ENCODE measurements at places on chromosomes 1 and 21.

GRCh38 chr1:175035865-175036264, 12.6 kb upstream of the MRPS14 start:
- DNase-seq: no peak

- no peak for DNase-seq
These were observed 81.4 kb downstream of the KCND3 start for GRCh38 chr1:111908011-111908621.

DNA sequence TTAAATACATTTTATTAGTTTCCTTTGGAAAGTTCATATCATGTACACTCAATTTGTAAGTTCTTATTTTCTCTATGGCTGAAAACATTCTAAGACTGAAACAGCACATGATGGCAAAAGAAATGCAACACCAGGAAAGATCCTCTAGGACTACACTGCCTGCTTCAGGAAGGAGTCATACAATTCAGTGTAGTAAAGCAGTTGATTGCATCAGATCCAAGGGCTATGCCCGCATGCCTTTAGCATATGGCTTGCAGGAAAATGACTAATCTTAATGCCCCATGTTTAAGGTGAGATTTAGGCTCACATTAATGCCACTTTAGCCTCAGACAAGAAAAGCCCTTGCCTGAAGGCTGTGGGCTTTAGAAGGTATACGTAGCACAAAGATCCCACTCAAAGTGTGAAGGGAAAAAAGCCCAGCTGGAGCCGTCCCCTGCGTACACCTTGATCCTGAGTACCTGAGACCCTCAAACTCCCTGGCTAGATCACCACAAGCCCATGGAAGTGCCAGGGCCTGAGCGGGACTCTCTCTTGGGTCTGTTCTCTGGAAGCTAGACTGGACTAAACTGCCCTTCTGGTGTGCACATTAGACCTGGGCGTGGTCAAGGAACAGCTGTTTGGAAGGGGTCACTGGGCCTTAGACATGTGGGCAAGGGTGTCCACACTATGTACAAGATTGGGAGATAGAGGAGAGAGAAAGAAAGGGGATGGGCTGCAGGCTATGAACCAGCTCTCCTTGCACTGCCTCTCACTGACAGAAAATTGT, 52.9 kb downstream of the ESRRG start:
- no peak for DNase-seq

DNA sequence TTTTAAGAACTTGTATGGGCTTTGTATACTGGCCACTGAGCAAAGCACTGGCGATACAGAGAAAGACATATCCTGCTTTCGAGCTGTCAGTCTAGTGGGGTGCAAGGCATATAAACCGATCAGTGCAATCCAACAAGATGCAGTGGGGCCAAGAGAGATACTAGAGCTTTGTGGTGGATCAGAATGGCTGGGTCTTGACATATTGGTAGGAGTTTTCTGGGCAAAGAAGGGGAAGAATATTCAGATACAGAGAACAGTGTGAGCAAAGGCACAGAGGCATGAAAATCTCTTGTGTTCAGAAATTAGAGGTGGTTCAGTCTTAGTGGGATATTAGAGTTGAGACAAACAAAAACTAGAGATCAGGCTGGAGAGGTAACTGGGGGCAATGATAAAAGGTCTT, 49.2 kb downstream of the FOXO6 start:
- no peak for DNase-seq

DNA sequence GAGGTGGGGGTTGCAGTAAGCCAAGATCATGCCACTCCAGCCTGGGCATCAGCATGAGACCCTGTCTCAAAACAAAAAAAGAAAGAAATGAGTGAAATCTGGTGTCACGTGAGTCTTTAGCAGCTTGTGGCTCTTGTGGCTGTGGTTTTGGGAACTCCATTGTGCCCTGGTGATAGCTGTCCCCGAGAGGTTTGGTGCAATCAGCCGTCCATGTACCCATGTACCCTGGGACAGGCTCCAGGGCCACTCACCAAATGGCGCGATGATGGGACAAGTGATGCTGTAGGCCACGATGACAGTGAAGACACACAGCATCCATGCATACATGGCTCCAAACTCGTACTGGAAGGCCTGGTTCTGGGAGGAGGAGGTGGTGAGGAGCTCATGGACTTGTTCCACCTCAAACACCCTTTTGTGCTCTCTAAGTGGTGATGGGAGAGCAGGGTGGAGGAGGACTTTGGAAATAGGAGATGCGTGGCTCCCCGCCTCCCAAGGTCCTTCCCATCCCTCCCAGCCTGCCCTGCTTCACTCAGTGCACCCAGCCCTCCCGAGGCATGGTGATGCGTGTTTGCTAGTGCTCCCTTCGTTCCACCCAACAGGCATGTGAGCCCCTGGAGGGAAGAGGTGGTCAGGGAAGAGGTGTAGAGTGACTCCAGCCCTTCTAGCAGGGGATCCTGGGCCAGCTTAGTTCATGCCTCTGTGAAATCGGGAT, 29.6 kb downstream of the TMEM63A start:
- no peak for DNase-seq

DNA sequence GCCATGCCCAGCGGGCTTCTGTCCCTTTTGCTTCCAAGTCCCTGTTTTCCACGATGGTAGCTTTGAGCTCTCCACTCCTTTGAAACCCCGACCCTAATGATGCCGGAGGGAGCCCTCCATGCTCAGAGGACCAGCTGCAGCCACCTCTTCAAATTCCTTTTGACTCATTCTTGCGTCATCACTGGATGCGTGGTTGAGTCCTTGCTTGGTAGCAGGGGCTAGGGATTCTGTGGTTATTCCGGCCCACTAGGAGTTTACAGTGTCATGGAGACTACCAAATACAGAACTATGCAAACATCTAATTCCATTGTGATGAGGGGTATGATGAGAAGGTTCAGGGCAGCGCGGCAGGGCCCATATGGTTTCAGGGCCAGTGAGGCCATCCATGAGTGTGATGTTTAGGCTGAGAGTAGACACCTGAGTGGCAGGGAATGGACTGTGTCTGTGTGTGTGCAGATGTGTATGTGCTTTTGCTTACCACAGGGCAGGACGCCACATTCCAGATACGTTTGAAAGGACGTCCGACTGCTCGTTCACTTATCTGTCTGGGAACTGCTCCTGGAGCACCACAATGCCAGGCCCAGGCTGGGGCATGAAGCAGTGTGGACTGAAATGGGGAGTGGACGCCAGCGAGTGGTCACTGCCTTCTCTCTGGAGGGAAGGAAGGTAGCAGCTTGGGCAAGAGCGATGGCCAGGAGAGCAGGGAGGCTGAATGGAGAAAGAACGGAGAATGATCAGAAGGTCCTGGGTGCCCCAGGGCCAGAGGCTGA, 30.4 kb upstream of the ZBTB21 start:
- DNase-seq: no peak

- peak; percentile 80 for DNase-seq
These were observed 12.3 kb upstream of the SEMA4A start for GRCh38 chr1:156140879-156141707.

GRCh38 chr1:4170548-4171340, 270.7 kb upstream of the C1orf174 start:
- DNase-seq: no peak

- DNase-seq: no peak
These were observed 175.1 kb downstream of the CAMTA1 start for GRCh38 chr1:6960291-6960811.

DNA sequence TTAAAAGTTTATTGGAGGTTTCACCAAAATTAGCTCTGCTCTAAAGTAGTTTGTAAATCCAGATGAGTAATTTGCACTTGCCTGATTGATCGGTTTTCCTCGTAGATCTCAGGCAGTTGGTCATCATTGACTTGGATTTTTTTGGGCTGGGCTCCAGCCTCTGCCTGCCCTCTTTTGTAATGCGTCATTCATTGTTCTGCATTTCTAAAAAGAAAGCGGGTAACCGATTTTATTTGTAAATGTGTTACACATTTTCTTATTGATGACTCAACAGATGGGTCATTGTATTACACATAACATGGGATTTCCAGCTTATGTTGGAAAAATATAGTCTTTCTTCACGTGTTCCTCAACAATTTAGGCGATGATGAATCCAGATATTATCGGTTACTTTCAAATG, 5.5 kb downstream of the ETS2 start:
- DNase-seq: no peak

GRCh38 chr1:52955129-52955970, 28.3 kb downstream of the SCP2 start:
- no peak for DNase-seq

- peak; percentile 73 for DNase-seq
These were observed 34.7 kb downstream of the LRRC8D start for GRCh38 chr1:89855413-89856123.

DNA sequence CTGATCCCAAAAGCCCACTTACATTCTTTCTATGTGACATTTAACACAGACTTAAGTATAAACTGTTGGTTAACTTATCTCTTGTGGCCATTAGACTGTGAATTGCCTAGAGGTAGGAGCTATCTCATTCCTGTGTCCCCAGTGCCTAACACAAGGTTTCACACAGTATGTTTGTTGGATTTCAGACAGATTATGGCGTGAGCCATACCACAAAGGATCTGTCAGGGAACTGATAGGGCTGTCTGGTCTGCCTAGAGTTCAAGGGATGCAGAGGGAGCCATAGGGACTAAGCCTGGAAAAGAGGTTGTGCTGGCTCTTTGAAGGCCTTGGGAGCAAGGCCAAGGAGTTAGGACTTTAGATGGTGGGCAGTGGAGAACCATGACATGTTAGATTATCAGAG, 40.0 kb downstream of the MEF2D start:
- no peak for DNase-seq

- peak; percentile 66 for DNase-seq
These were observed 2.7 kb downstream of the ZBTB7B start for GRCh38 chr1:155005076-155006011.

DNA sequence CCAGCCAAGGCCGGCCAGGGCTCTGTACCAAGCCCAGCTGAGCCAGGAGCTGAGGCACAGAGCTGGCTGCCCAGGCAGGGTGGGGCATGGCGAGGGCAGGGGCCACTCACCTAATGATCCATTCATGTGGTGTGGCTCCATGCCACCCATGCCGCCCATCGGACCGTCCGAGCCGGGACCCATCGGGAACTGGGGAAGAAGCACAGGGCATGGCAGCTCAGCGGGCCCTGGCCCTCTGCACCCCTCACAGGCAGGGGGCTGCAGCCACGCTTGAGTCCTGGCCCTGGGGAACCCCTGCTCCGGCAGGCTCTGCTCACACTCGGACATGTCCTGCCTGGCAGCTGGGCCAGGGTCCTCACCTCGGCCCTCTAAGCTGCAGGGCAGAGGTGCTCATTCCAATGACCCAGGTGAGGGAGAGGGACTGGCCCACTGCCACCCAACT, 28.7 kb downstream of the MRPL37 start:
- DNase-seq: no peak

- peak; percentile 82 for DNase-seq
These were observed 995 bp downstream of the ID3 start for GRCh38 chr1:23558140-23558871.

- DNase-seq: no peak
These were observed 196.1 kb upstream of the VAMP3 start for GRCh38 chr1:7575041-7575400.

GRCh38 chr1:8133190-8133589, 107.1 kb upstream of the ERRFI1 start:
- DNase-seq: no peak

DNA sequence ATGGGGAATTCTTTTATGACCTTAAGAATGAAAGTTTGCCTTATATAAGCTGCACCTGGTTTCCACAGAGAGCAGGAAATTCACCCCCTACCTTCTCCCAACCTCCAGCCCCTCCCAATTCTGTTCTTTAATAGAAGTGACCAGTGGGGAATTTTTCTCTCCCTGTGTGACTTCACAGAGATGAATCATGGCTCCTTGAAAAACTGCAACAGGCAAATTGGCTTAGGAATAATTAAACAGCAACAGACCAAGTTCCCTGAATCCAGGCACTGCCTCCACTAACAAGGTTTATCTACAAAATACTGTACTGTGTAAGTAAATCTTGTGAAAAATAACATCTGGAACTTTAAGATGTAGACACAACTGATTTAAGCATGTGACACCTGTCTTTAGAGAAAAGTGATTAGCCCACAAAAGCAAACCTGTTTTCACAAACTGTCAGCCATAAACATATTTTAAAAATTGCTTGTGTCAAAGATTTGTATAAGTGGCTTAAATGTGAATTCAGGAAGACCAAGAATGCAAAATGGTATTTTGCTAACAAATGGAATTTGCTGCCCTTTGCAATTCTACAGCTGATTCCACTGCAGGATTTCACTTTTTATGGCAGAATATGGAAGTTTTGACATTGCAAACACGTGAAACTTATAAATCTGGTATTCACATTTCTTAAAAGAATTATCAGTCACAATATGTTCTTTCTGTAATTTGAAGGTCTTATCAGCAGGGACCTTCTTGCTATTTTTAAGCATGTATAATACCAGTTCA, 54.0 kb downstream of the ALG14 start:
- DNase-seq: no peak

- DNase-seq: peak; percentile 85
These were observed 9.1 kb upstream of the LUZP1 start for GRCh38 chr1:23177438-23178380.

GRCh38 chr21:16667395-16667794, 845.4 kb upstream of the CXADR start:
- DNase-seq: no peak

DNA sequence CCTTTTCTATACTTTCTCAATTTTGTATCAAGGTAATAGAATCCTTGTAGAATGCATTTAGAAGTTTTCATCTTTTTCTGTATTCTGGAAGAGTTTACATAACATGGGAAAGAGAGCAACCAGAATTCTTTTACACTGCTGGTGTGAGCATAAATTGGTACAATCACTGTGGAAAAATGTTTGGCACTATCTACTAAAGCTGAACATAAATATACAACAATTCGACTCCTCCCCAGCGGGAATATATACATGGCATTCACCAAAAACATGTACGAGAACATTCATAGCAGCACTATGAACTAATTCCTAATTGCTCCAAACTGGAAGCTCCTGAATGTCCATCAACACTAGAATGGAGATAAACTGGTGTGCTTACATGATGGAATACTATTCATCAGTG, 1.8 kb upstream of the ACBD6 start:
- DNase-seq: no peak

DNA sequence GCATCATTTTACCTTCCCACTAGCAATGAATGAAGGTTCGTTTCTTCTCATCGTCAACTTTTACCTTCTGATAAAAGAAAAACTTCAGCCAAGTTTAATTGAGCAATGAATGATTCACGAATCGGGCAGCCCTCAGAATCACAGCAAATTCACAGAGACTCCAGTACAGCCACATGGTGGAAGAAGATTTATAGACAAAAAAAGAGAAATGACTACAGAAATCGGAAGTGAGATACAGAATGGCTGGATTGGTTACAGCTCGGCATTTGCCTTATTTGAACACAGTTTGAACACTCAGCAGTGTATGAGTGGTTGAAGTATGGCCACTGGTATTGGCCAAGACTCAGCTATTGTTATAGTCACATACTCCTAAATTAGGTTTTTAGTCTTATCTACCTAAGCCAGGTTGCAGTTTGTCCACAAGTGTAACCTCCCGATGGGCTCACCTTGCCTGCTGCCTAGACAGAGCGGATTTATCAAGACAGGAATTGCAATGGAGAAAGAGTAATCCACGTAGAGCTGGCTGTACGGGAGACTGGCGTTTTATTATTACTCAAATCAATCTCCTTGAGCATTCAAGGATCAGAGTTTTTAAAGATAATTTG, 15.3 kb downstream of the AK4 start:
- no peak for DNase-seq

GRCh38 chr1:78681265-78681664, 31.6 kb downstream of the IFI44 start:
- DNase-seq: no peak

Data from activated CD4-positive, alpha-beta T cell treated with anti-CD3 and anti-CD28 coated beads, Interleukin-2, amount 10 ng/mL, durations not matched to agents 24 days and 14 days (primary cell).